ENCODE measurements at places on chromosomes 16 and 17.

DNA sequence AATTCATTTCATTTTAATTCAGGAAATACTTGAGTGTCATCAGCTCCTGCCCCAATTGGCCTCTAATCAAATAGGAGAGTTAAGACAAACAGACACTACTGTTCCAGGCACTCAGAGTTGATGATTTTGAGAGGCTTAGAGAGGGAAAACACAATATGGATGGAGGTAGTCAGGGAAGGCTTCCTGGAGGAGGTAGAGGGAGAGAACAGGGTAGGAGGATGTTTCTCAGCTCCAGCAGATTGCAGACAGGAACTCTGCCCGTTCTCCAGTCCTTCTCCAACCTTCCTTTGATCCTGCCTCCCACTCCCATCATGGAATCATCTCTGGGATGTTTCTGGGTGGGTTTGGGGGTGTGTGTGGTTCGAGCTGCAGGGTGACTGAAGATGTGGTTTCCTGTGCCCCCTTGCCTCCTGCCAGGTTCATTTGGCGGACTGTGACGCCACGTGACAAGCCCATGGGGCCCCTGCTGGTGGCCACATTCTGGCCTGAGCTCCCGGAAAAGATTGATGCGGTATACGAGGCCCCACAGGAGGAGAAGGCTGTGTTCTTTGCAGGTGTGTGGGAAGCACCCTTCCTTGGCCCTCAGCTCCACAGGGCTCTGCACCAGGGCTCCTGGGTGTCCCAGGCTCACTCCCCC, 12.2 kb upstream of the LPCAT2 start:
- DNase-seq, result no peak

GRCh38 chr17:56085576-56086267, 67.6 kb upstream of the ANKFN1 start:
- DNase-seq, result no peak

DNA sequence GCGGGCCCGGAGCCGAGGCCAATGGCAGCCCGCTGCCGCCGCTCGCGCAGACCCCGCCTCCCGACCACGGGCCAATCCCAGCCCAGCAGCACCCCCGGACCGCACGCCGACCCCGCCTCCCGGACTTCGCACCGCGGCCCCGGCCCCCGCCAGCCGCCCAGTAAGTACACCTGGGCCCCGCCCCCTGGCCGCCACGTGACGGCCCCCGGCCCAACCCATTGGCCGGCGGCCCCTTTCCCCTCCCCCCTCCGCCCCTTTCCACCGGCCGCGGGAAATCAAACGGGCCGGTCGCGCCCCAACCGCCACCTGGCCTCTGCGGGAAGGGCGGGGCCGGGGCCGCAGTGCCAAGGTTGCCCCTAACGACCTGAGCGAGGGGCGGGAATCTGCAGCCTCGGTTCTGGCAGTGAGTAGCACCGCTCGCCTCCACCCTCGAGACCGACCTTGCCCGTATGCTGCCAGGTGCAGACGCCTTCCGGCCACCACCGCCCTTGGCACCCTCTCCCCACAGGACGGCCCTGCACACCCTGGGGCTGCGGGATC, at the start of gene YBX2:
TSS of gene YBX2 (minus strand) at position 26 of the 540 bp plus-strand sequence. CDS start 139 bp downstream, outside the sequence.
- DNase-seq, result peak; percentile 36

GRCh38 chr17:30203471-30203981, 32.0 kb downstream of the SLC6A4 start:
- no peak for DNase-seq

- DNase-seq, result no peak
Observed at GRCh38 chr16:85170590-85171003, 58.3 kb upstream of the CIBAR2 start.

DNA sequence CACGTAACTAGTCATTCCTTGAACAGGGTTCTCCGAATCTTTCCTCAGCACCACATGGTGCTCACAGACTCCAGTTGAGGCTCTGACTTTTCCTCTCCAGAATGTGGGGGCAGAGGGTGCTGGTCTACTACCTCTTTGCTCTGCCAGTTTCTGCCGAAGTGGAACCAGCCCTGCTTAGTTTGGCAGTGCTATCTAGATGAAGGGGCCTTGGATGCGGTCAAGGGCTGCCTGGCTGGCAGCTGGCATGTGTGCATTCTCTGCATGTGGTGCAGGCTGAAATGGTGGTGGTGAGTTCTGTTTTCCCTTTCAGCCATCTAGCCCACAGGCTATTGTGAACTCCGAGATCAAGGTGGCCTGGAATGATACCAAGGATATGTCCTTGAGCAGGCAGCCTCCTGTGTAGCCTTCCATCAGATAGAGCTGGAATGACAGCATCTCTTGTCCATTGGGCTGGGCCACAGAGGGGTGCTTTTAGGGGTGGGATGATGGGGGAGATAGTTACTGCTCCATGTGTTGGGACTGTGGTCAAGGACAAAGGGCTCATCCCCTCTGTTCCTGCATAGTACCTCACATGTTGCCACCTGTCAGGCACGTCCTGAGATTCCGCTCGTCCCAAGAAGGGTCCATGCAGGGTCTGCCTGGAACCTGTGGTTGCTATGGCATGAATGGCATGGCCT, 2.0 kb downstream of the DYNLL2 start:
- DNase-seq, result peak; percentile 14

DNA sequence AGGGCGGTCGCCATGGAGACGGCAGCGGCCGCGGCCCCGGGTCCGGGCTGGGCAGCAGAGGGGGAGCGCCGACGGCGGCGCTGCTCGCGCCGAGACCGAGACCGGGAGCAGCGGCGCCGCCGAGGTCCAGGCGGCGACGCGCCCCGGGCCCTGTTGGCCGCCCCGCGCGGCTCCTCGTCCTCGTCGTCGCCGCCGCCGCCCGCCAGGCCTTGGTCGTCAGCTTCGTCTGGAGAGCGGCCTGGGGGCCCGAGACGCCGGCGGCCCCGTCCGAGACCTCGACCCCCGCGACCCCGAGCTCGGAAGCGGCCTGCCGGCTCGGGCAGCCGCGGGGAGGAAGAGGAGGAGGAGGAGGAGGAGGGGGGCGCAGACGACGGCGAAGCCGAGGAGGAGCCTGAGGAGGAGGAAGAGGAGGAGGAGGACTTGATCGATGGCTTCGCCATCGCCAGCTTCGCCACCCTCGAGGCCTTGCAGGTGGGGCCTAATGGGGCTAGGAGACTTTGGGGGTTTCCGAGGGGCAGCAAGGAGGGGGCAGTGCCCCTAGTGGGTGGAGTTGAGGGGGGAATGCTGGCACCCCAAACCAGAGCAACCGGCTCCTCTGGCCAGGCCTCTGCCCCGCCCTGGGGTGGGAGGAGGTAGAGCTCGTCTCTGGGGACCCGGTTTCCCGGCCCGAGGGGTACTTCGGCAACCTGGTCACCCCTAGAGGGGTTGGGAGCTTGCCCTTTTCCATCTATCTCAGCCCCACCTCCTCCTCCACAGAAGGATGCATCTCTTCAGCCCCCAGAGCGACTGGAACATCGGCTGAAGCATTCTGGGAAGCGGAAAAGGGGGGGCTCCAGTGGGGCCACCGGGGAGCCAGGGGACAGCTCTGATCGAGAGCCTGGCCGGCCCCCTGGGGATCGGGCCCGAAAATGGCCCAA, 1.5 kb downstream of the FBRS start:
- DNase-seq, result no peak

DNA sequence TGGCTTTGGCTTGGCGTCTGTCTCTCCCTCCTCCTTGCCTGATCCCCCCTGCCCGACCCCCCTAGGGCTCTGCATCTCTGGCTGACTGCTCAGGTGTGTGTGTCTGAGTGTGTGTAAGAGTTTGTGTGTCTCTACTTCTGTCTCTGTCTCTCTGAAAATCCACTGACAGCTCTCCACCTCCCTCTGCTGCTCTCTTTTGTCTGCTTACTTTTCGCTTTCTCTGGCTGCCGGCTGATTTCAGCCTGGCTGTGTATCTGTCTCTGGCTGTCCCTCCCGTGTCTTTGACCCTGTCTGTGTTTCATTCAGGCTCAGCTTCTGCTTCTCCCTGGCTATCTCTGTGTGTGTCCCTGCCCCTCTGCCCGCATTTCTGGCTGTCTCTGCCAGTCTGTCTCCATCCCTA, 3.8 kb upstream of the SPEM1 start:
- no peak for DNase-seq

DNA sequence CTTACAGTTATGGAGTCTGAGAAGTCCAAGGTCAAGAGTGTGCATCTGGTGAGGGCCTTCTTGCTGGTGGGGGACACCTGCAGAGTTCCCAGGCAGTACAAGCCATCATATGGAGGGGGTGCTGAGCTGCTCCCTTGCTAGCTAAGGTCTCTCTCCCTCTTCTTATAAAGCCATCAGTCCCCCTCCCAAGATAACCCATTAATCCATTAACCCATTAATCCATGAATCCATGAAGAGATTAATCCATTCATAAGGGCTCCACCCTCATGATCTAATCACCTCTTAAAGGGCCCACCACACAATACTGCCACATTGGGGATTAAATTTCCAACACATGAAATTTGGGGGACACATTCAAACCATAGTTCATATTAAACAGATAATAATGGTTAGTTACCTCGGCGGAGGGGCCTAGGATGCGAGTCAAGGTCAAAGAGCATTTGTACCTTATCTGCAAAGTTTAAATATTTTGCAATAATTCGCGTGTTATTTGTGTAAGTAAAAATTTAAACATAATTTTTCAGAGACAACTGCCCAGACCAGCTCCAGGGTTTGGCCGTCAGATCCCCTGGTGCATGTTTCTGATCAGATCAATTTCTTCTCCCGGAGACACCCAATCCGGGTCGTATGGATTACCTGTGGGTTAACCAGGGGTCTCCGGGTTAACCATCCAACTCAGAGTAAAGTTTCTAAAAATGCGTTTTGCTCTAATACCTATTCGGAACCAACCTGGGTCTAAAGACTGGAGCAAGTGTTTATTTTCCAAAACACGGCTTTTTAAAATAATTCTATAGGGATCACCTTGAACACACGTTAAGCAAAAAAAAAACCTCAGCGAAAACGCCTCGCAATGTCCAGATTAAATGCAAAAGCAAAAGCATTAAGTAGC, 740 bp upstream of the POLR3E start:
- DNase-seq, result no peak

DNA sequence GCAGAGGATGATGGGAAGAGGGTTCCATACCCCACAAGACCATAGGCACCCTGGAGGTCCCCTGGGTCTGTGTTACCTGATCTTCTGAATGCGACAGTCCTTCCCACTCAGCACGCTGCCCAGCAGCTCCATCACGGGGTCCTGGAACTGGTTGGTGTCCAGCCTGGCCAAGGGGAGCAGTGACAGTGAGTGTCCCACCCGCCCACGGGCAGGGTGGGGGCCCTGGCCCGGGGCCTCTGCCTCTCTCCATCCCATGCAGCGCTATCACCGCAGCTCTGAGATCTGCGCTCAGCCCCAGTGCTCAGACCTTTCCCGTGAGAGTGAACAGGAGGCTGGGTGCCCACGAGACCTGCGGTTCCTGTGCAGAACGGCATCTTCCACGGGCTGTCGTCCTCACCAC, 15.6 kb downstream of the NLRC3 start:
- DNase-seq, result no peak

GRCh38 chr16:49738832-49739231, 117.1 kb downstream of the ZNF423 start:
- DNase-seq, result no peak

- DNase-seq, result peak; percentile 91
Observed at GRCh38 chr17:14352136-14352535, 51.3 kb downstream of the HS3ST3B1 start.

DNA sequence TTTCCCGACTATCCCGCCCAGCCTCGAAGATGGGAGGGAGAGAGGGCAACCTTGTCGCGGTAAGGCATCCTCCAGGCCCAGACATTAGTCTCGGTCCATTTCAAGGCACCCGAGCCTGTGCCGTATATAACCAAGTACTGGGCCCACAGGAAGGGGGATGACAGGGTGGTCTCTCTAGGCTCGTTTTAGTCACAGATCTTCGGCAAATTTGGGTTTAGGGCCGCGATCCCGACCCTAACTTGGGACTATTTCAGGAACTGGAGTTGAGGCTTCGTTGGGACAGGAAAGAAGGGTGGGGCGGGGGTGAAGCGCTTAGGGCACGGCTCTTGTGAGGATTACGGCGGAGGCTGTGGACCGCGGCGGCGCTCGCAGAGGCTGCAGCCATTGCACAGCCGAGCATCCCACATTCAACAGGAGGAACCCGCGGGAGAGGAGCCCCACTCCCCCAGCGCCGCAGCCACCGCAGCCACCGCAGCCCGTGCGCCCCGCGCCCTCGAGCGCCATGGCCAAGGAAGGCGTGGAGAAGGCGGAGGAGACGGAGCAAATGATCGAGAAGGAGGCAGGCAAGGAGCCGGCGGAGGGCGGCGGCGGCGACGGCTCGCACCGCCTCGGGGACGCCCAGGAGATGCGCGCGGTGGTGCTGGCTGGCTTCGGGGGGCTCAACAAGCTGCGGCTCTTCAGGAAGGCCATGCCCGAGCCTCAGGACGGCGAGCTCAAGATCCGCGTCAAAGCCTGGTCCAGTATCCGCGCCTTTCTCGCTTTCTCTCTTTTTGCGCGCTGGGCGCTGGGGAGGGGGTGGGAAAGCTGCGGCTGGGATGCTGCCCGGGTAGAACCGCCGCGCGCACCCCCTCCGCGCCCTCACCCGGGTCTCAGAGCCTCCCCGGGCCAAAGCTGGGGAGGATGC, at the start of gene VAT1L:
TSS of gene VAT1L (plus strand) at position 384 of the 904 bp plus-strand sequence. CDS start at position 503, 119 bp downstream.
- peak; percentile 36 for DNase-seq

DNA sequence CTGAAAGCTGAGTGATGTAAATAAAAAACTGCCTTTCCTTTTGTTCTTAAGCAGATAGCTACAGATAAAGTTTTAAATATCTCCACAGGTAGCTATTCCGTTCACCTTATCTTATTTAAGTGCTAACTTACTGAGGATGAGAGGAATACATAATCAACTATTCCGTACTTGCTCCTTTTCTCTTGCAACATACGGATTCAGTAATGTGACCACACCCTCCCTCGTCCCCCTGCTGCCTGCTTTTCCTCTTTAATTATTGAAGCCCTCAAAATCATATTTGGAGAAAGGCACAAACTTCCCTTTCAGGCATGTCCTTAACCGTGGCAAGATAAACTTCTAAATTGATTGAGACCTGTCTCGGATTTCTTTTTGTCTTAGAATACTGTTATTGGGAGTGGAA, 101.4 kb downstream of the MAP2K4 start:
- no peak for DNase-seq

GRCh38 chr17:8580952-8581658, 49.4 kb downstream of the MYH10 start:
- DNase-seq, result no peak

GRCh38 chr16:3610698-3611145, 684 bp downstream of the SLX4 start:
- no peak for DNase-seq

GRCh38 chr16:610513-611381, 20.0 kb upstream of the WFIKKN1 start:
- DNase-seq, result peak; percentile 77

DNA sequence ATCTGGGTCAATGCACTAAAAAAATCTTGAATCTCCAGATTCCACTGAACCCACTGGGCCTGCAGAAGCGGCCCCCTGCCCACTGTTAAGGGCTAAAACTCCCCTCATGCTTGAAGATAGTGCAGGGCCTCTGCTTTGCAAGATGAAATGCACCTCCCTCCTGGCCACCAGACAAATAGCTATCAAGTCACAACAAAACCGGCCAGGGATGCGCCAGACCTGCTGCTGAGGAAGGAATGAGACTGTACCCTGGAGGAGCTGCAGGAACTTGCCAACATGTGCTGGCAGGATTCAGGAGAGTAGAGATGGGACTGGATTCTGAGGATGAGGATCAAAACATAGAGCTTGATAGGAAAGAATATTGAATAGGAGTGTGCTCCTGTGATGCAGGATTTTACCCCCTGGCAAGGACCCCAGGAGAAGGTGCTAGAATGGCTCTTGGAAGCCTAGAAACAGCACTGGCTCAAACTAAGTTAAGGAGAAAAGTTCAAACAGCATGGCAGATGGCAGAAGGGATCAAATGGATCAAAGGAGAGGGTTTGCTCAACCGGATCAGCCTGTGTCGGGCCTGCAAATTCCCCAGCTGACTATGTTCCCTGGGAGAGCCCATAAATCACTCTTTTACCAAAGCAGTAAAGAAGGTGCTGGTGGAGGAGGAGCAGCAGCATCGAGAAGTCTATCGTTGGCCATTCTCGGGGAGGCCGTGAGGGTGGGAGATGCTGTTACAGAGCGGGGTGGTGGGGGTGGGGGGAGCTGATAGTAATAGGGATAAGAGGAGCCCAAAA, 27.2 kb upstream of the XYLT2 start:
- DNase-seq, result no peak
